MM.1S (cell line): ENCODE measurements at places on chromosomes 2 and 18.

- H3K4me1 ChIP-seq = no peaks in the 10 kb centered on the region
- no peak overlapping the region for H3K27ac ChIP-seq
- no peak for DNase-seq
- H3K4me3 ChIP-seq = no peak overlapping the region
- H3K36me3 ChIP-seq = no peaks in the 10 kb centered on the region
These were observed 103.7 kb downstream of the BIN1 start for GRCh38 chr2:127003070-127003800.

DNA sequence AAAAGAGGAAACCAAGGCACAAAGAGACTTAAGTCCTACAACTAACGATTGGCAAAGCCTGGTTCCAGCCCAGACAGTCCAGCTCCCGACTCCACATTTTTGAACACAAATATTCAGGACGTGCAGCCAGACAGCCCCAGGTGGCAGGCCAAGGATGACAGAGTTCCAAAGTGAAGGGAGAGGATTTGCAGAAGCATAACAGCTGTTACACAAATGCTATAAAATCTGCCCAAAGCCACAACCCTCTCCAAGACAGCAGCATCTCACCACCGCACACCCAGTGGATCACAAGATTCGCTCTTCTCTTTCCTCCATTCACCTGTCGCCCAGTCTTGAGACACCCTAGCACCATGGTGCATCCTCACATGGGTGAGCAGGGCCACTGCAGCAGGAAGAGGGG, 227.1 kb upstream of the ID2 start:
- no peak overlapping the region for H3K4me3 ChIP-seq
- H3K36me3 ChIP-seq = no peaks in the 10 kb centered on the region
- H3K4me1 ChIP-seq = peaks cover 14% of the 10 kb centered on the region
- DNase-seq = no peak
- peaks cover 31% of the 10 kb centered on the region for H3K27me3 ChIP-seq
- H3K27ac ChIP-seq = no peak overlapping the region

DNA sequence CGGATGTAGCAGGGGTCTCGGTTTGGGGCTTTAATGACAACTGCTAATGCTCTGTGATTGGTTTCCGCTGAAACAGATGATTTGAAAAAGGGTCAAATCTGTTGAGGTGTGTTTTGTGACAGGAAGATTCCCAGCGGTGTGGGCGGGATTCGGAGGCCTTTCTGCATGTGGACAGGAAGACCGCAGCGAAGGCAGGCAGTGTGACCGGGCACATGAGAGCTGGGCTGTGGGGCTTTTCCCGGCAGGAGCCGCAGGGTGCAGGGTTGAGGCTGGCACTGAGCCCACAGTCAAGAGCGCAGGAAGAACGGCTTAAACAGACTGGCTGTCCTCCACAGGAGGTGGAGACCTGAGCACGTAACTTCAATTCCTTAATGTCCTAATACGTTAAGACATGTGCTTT, 180.0 kb upstream of the TPO start:
- no peak for DNase-seq
- H3K4me1 ChIP-seq = no peaks in the 10 kb centered on the region
- no peaks in the 10 kb centered on the region for H3K27me3 ChIP-seq
- H3K36me3 ChIP-seq = no peaks in the 10 kb centered on the region

DNA sequence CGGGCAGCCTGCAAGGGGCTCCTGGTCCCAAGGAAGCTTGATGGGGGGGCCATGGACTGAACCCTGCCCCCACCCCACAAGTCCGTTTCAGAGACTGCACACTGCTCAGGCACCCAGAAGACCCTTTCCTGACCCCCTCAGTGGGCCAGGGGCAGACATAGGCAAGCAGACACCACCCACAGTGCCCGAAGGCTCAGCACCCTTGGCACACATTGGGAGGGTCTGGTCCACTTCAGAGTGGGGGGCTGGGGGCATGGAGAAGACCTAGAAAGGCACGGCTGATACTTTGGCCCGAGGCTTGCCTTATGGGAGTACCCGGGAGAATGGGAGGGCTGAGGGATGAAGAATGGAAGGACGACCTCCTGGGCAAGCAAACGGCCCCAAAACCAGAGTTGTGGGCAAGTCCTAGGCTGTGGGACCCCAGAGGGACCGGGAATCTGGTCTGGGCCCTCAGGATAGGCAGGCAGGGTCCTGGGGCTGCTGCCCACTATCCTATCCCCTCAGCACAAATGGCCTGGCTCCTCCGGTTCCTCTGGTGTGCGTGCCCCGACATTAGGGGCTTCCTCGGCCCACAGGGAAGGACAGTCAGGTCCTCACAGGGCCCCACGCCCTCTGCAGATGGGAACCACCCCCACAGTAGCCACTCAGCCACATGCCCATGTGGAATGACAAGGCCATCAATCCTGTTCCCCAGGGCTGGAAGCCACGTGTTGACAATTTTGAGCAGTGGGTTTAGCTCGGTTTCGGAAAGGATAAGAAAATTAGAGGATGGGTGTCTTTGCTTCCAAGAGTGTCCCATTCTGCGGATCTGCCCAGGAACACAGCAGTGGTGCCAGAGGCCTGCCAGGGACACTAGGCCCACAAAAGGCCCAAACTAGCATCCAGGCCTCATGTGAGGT, 15.0 kb upstream of the GPC1 start:
- no peaks in the 10 kb centered on the region for H3K36me3 ChIP-seq
- H3K4me1 ChIP-seq = no peaks in the 10 kb centered on the region
- no peak for DNase-seq
- H3K27me3 ChIP-seq = peaks cover 6% of the 10 kb centered on the region
- H3K27ac ChIP-seq = no peak overlapping the region

- no peaks in the 10 kb centered on the region for H3K36me3 ChIP-seq
- no peaks in the 10 kb centered on the region for H3K27me3 ChIP-seq
- H3K4me1 ChIP-seq = no peaks in the 10 kb centered on the region
- no peak for DNase-seq
- no peak overlapping the region for H3K27ac ChIP-seq
- no peak overlapping the region for H3K4me3 ChIP-seq
These were observed 156.8 kb downstream of the GPD2 start for GRCh38 chr2:156592809-156593593.

GRCh38 chr2:120715941-120716340, 19.7 kb upstream of the GLI2 start:
- no peak for DNase-seq
- H3K27ac ChIP-seq = no peak overlapping the region
- H3K27me3 ChIP-seq = peaks cover 4% of the 10 kb centered on the region; the same call in 1 of the 2 replicates
- no peaks in the 10 kb centered on the region for H3K36me3 ChIP-seq
- H3K4me3 ChIP-seq = no peak overlapping the region
- H3K4me1 ChIP-seq = no peaks in the 10 kb centered on the region

DNA sequence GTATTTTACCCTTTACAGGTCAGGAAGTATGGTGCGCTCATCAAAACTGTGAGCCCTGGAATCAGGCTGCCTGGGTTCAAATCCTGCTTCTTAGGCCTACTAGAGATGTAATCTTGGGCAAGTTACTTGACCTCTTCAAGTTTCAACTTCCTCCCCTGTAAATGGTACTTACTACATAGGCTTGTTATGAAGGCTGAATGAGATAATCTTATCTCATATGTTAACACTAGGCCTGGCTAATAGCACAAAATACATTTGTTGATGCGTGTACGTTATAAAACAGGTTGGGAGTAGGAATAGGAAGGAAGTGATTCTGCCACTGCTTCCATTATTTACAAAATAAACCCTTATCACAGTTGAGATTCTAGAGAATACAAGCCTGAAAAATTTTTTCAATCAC, 1.7 kb upstream of the RFTN2 start:
- no peak for DNase-seq
- H3K27me3 ChIP-seq = no peaks in the 10 kb centered on the region
- no peak overlapping the region for H3K4me3 ChIP-seq

GRCh38 chr2:43542285-43542933, 53.4 kb downstream of the THADA start:
- H3K4me1 ChIP-seq = no peaks in the 10 kb centered on the region
- DNase-seq = peak; percentile 28

GRCh38 chr18:681985-682384, 24.5 kb downstream of the TYMS start:
- DNase-seq = no peak
- no peaks in the 10 kb centered on the region for H3K27me3 ChIP-seq
- no peak overlapping the region for H3K4me3 ChIP-seq
- no peaks in the 10 kb centered on the region for H3K36me3 ChIP-seq

DNA sequence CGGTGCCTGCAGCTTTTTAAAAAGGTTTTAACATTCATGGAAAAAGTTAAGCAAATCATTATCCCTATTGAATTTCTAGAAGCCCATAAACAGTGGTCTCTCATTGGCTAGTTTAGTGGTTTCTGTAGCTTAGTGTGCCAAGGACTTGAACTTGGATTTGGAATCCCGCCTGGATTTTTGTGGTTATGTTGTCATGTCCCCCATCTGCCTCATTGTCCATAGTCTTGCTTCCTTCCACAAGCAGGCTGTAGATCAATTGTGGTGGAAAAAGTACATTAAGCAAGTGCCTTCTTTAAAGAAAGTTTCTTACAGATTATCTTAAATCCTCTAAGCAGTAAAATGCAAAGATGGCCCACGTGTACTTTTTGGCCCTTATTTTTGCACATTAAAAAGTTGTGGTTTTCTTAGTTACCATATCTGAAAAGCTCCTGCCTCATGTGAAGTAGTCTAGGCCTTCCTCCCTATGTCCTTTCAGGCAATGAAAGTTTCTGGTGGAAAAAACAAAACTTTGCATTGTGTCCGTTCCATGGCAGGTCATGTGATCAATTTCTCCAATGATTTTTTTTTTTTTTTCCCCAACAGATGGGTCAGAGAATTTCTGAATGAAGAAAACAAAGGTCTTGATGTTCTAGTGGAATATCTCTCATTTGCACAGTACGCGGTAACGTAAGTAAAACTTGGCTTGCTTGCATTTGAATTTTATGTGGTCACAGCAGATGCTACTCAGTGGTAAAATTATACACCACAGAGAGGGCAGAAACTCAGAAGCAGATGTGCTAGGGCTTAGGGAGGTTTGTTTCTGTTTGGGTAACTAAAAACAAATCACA, 158.9 kb downstream of the PRPF40A start:
- H3K36me3 ChIP-seq = no peaks in the 10 kb centered on the region
- DNase-seq = no peak
- H3K4me3 ChIP-seq = no peak overlapping the region

- no peaks in the 10 kb centered on the region for H3K36me3 ChIP-seq
- DNase-seq = no peak
- no peaks in the 10 kb centered on the region for H3K4me1 ChIP-seq
- H3K4me3 ChIP-seq = no peak overlapping the region
- no peaks in the 10 kb centered on the region for H3K27me3 ChIP-seq
- no peak overlapping the region for H3K27ac ChIP-seq
These were observed 444.8 kb downstream of the PTPRM start for GRCh38 chr18:8011906-8012305.

GRCh38 chr2:7010391-7011054, 93.3 kb downstream of the RNF144A start:
- H3K4me3 ChIP-seq = no peak overlapping the region
- no peaks in the 10 kb centered on the region for H3K36me3 ChIP-seq
- no peak overlapping the region for H3K27ac ChIP-seq
- H3K4me1 ChIP-seq = no peaks in the 10 kb centered on the region
- no peak for DNase-seq
- no peaks in the 10 kb centered on the region for H3K27me3 ChIP-seq

DNA sequence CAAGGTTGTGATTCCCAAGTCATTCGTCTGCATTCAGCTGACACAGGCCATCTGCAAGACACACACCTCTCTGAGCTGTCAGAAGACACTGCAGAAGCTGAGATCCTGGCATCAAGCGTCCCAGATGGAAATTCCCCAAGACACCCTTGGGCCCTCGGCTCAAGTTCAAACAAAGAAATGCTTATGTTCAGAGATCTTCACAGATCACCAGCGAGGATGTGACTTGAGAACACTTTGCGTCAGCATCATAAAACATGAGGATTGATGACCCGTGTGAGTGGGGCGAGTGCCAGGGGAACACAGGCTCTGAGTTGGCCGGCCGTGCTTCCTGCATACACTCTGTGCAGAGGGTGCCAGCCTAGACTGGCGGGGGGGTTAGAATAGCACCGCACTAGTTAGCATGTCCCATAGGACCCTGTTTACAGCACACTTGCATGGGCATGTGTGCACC, 36.8 kb downstream of the KCNIP3 start:
- H3K27me3 ChIP-seq = 0 out of 2 replicates have a peak, but pooled peaks cover 9% of the 10 kb centered on the region
- no peaks in the 10 kb centered on the region for H3K36me3 ChIP-seq
- no peaks in the 10 kb centered on the region for H3K4me1 ChIP-seq
- no peak overlapping the region for H3K27ac ChIP-seq

GRCh38 chr2:180368881-180369280, 361.8 kb upstream of the CWC22 start:
- no peak overlapping the region for H3K27ac ChIP-seq
- no peak overlapping the region for H3K4me3 ChIP-seq
- H3K36me3 ChIP-seq = no peaks in the 10 kb centered on the region
- no peak for DNase-seq

DNA sequence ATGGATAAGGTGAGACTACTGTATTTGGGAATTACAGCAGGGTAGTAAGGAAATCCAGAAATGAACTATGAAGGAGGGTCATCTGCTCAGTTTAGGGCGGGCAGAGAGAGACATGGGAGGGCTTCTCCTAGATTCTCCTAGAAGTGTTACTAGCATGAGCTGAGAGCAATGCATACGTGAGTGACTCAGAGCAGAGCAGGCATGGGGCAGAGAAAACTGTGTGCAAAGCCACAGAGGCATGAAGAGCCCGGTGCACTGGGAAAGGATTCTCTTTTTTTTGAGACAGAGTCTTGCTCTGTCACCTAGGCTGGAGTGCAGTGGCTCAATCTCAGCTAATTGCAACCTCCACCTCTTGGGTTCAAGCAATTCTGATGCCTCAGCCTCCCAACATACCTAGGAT, 116.2 kb downstream of the SOCS6 start:
- H3K4me3 ChIP-seq = no peak overlapping the region
- H3K27ac ChIP-seq = no peak overlapping the region
- H3K4me1 ChIP-seq = no peaks in the 10 kb centered on the region
- H3K36me3 ChIP-seq = no peaks in the 10 kb centered on the region

DNA sequence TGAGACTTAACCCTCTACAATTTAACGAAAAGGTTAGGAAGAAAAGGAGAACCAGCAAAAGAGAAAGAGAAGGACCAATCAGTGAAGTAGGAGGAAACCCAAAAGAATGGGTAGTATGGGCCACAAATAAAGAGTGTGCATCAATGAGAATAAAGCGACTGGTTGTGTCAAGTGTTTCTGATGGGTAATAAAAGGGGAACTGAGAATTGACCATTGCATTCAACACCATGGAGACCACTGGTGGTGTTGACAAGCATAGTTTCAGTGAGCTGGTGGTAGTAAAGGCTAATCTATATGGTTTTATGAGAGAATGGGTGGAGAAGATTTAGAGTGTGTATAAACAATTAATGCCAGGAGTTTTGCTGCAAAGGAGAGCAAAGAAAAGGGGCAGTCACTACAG, 75.4 kb downstream of the CSRNP3 start:
- H3K4me1 ChIP-seq = peaks cover 5% of the 10 kb centered on the region; the same call in 1 of the 2 replicates
- no peaks in the 10 kb centered on the region for H3K36me3 ChIP-seq
- DNase-seq = peak; percentile 30
- H3K27me3 ChIP-seq = no peaks in the 10 kb centered on the region

DNA sequence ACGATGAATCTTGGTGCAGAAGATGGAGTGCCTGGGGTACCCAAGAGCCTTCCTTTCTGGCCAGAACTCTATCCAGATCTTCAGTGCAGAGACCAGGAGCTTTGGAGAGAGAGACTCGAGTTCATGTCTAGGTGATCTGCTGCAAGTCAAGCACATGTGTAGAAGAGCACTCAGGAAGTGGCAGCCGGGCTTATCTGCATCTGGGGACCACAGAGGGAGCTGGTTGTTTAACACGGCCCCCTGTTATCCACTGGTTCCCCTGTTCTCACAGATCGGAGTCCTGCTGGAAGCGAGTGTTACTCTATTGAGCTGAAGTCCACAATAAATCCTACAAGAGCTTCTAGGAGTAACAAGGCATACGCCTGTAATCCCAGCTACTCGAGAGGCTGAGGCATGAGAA, 128.3 kb downstream of the ACOXL start:
- H3K36me3 ChIP-seq = no peaks in the 10 kb centered on the region
- no peak for DNase-seq
- H3K4me3 ChIP-seq = no peak overlapping the region
- H3K27me3 ChIP-seq = no peaks in the 10 kb centered on the region
- no peak overlapping the region for H3K27ac ChIP-seq
